ENCODE measurements at places on chromosomes 2 and 18.

GRCh38 chr2:241048149-241048948, 49.9 kb downstream of the SNED1 start:
- no peak for DNase-seq

DNA sequence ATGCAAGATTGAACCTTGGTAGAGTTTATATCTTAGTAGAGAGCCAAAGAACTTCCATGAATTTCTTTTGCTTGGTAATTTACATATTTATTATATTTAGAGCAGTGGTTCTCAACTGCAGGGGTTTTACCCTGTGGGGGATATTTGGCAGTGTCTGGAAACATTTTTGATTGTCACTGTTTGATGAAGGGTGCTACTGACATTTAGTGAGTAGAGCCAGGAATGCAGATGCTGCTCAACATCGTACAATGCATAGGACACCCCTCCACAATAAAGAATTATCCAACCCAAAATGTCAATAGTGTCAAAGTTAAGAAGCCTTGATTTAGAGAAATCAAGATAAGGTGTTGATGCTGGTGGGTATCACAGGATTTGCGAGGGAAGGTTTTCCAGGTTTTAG, 14.7 kb downstream of the AGFG1 start:
- no peak for DNase-seq

GRCh38 chr2:189097934-189098333, 81.6 kb downstream of the COL5A2 start:
- DNase-seq, result no peak

DNA sequence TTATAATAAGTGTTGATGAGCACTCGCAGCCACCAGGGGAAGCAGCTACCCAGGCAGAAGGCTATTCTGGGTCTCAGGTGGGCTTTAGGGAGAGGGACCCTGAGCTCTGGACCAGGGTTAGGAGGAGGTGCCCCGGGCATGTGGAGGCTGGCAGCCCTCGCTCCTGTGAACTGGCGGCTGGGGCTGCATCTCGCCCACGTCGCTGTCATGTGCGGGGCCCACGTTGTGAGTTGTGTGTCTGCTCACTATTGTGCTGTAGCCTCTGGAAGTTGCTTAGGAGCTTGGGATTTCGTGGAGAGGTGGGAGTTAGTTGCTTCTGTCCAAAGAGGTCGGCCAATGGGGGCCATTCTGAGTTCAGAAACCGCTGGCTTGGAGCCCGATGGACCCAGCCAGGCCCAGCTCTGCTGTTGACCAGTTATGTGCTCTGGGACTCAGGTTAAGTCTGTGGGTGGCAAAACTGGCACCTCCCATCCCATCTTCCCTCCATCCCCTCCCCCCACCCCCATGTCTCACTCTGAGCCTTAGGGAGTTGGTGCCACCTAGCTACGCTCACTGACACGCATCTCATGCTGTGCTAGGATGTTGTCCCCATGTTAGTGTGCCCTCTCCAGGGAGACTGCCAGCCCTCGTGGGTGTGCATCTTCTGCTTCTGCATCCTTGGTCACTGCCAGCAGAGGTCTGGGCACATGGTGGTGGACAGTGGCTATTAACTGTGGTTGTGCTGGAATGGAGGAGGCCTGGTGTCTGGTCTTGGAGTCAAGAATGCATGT, 18.5 kb downstream of the RRM2 start:
- DNase-seq, result no peak

DNA sequence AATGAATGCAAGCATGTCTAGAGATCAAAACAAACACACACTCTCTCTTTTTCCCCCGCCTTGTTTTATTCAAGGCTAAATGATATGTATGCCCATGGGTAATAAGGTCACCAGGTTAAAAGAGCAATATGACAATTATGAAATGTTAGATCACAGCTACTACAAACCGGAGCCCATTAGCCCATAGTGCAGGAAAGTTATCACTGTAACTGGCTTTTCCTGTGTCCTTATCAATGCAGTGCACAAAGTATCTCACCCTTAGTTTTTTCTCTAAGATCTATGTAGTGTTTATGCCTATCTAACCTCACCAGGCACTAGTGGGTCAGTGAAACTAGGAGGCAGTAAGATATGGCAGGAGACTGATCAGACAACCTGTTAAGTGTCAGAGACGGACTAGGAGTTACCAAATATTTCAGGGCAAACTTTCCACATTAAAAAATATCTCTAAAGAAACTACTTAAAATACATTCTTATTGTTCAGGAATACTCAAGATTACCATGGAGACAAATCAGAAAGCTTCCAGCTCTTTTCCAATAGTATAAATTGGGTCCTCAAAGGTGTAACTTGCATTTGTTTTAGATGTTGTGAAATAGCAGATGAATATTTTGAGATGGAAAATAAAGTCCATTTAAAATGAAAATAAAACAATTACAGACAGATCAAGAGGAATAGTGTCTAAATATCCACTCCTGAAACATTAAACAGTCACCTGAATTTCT, 282.2 kb downstream of the EXOC6B start:
- no peak for DNase-seq

GRCh38 chr2:48714245-48714644, 41.3 kb downstream of the LHCGR start:
- DNase-seq, result no peak

GRCh38 chr2:211033765-211034164, 477.4 kb downstream of the CPS1 start:
- DNase-seq, result no peak

- DNase-seq, result no peak
Observed at GRCh38 chr2:74917702-74918619, 40.5 kb upstream of the POLE4 start.

- no peak for DNase-seq
Observed at GRCh38 chr2:9973690-9974089, 22.2 kb downstream of the GRHL1 start.

GRCh38 chr2:197838036-197838435, 33.6 kb downstream of the PLCL1 start:
- no peak for DNase-seq

GRCh38 chr18:7793100-7793499, 226.0 kb downstream of the PTPRM start:
- no peak for DNase-seq

GRCh38 chr2:31404827-31405226, 9.7 kb downstream of the XDH start:
- no peak for DNase-seq

DNA sequence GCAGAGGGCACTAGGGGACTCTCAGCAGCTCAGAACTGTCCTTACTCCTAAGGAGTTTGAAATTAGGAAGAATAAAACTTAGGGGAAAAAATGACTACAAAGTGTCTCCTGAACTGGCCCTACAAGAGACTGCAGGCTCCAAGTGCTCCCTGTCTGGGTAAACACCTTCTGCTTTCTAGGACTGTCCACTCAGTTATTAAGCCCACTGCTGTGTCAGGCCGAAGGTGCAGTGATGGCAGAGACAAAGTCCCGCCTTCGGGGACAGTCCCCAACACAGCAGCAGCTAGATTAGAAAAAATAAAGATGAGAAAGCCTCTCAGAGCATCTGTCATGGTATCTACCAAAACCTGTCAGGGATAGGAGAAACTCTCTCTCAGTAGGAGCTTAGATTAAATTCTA, 28.3 kb downstream of the TWIST2 start:
- DNase-seq, result no peak

DNA sequence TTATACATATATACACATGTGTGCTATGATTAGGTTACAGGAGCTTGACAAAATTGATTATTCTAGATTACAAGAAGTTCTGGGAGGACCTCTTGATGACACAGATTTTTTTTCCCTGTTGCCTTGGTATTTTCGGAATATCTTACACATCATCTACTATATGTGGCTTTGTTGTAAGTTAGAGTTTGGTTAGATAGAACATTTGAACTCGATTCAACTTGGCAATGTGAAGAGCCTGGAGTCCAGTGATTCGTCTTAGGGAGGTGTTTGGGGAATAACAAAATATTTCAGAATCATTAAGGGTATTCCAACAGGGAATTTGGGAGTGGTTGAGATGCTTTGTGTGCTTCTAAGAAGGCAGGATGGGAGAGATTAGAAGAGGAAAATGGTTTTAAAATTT, 39.3 kb upstream of the EFEMP1 start:
- DNase-seq, result no peak

DNA sequence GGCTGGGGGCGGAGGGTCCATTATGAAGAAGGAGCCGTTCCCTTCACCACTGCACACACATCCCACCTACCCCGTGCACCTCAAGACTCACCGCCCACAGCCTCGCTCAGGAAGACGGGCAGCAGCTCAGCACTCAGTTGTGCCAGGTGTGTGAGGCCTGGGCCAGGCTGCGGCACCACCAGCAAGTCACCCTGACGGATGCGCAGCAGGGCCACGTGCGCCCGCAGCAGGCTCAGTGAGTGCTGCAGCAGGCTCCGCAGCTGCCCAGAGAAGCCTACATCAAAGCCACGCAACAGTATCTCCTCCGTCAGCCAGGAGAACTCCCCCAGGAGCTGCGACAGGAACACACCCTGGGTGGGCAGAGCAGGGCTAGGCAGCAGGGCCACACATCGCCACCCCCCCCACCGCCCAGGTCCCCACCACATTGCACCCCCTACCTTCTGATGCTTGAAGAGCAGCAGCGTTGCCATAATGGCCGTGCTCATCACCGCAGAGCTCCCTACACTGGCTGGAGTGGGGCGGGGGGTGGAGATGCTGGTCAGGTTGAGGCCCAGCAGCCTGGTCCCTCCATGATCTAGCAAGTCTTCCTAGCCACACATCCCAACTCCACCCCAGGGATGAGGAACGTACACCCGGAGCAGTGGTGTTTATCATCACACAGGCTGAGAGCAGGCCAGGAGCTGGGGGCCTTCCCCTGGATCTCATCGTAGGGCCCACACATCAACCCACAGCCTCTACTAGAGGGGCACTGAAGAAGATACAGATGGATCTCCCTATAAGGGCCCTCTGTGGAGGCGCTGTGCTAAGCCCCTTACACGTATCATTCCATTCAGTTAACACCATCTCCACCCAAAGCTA, 10.2 kb downstream of the GPAT2 start:
- no peak for DNase-seq

GRCh38 chr2:30351116-30351515, 95.9 kb upstream of the LCLAT1 start:
- DNase-seq, result no peak

DNA sequence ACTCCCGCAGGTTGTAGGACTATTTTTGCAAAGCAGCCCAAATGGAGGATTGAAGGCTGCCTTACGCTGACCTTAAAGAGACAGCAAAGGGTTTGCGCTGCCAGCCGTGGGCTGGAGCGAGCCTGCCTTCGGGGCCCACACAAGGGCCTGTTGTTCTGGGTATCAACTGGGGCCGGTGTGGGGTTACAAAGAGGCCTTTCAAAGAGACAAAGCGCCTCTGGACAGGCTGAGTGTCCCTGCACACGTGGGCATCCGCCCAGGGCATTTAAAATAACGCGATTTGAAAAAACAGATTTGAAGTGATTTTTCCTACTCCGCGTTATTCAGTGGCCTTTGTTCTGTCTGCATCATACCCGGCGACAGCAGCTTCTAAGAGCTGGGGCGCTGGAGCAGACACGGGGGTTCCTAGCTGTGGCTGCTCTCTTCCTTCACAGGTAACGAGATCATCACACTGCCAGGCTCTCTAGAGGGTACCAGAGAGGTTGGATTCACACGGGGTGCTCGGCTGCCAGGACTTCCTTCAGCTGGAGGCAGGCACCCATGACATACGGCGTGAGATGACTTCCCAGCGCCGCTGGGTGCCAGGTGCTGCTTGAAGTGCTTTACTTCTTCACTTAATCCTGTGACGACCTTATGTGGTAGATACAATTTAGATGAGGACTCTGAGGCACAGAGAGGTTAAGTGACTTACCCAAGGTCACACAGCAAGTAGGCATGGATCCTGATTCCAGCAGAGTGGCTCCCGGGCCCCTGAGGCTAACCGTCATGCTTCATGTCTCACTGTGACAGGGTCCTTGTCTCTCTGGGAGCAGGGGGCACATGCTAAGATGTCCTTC, 32.2 kb downstream of the MAL start:
- no peak for DNase-seq

GRCh38 chr2:42967959-42968674, 175.7 kb upstream of the HAAO start:
- DNase-seq, result no peak

- no peak for DNase-seq
Observed at GRCh38 chr2:179313057-179313456, 48.4 kb upstream of the SESTD1 start.

- no peak for DNase-seq
Observed at GRCh38 chr2:42089340-42089925, 41.6 kb downstream of the PKDCC start.

DNA sequence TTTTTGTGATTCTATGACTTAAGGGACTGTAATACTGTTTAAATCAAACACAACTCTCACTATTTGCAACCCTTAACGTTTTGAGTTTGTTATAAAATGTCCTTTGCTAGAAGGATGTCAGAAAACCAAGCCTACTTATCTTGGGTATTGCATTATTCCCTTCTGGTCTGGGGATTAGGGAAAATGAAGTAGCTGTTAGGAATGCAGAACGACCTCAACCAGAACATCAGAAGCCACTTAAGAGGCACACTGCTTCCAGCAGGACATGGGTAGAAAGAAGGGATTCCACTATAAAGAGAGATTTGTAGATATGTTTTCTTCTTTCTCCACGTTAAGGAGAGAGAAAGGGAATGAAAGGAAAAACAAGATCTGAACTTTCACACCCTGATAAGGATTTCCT, 101.2 kb downstream of the SETBP1 start:
- no peak for DNase-seq

- DNase-seq, result no peak
Observed at GRCh38 chr18:23587220-23587642, 925 bp upstream of the NPC1 start.

DNA sequence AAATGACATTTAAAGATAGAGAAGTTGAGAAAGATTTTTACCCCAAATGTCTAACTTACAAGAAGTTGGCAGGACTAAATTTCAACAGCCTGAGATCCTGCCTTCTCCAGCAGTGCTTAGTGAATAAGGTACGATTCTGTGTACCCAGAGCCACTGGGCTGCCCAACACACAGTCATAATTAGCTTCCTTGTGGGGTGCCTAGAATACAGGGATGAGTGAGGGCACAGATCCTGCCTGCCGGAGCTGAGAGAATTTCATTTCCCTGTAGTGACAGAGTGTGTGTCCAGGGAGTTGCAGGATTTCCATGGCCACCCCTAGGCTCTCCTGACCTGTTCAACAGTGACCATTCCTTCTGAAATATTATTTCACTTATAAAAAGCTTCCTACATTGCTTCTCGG, 27.0 kb downstream of the GREB1 start:
- DNase-seq, result no peak

- DNase-seq, result no peak
Observed at GRCh38 chr2:26016012-26016705, 17.7 kb upstream of the RAB10 start.

DNA sequence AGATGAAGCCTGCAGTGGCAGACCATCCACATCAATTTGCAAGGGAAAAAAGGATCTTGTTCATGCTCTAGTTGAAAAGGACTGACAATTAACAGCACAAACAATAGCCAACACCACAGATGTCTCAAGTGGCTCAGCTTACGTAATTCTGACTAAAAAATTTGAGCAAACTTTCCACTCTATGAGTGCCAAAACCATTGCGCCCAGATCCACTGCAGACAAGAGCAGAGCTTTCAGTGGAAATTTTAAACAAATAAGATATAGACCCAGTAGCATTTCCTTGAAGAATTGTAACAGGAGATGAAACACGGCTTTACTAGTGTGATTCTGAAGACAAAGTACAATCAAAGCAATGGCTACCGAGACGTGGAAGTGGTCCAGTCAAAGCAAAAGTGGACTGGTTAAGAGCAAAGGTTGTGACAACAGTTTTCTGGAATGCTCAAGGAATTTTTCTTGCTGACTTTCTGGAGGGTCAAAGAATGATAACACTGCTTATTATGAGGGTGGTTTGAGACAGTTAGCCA, 12.0 kb upstream of the ZNF396 start:
- DNase-seq, result no peak

Data from cortex of kidney (tissue), 1 donor.